ENCODE measurements at places on chromosomes 6 and 20. TPM values are rescaled to one million over a fixed set of nuclear protein-coding genes. Genes with fewer than 3 reads are reported as not detected.
A peak's percentile ranks its signal among the peaks of the same experiment; 100 is the strongest.

DNA sequence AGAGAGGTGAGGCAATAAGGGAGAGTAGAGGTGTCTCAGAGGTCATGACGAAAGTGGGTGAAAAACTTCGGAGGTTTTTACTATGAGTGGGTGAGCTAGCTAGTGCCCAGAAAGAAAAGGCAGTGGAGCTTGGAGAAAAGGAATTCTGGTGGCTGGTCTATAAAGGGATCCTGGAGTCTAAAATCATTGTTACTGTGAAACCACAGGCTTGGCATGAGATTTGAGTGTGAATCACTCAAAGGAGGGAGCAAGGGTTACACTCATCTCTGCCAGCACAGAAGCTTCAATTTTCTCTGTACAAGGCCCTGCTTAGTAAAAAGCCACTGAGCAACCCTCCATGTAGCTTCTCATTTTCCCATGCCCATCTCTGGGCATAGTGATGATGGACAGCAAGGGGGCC lies 47.5 kb downstream of the CD83 start:
- H3K4me3 ChIP-seq: no peak overlapping the region
- H3K27ac ChIP-seq: no peak overlapping the region
- H3K27me3 ChIP-seq: no peaks in the 10 kb centered on the region
- no peak for DNase-seq
- H3K4me1 ChIP-seq: no peaks in the 10 kb centered on the region

- H3K36me3 ChIP-seq: no peaks in the 10 kb centered on the region
- H3K4me3 ChIP-seq: 0 out of 2 replicates have a peak overlapping the region, but pooled peaks have one; percentile 3
- peak; percentile 84 for DNase-seq
- no peak overlapping the region for H3K27ac ChIP-seq
- no peaks in the 10 kb centered on the region for H3K27me3 ChIP-seq
Observed at GRCh38 chr6:87929843-87930288, 117.8 kb upstream of the SPACA1 start.

DNA sequence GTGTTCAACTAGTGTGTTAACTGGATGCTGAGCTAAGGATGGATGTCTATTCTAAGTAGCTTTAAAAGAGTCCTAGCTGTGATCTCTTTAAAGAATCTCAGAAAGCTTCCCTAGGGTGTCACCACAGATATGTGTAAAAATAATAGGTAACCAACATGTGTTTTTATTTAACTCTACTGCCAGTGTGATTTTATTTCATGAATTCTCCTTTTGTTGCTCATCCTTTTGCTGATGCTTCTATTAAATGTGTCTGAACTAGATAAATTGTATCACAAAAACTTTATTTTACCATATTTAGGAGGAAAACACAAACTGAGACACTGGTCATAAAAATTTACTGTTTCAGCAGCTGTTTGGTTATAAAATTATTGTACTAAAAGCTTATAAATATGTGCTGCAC lies 809.4 kb upstream of the CITED2 start:
- no peak overlapping the region for H3K4me3 ChIP-seq
- no peak for DNase-seq
- H3K27ac ChIP-seq: no peak overlapping the region

DNA sequence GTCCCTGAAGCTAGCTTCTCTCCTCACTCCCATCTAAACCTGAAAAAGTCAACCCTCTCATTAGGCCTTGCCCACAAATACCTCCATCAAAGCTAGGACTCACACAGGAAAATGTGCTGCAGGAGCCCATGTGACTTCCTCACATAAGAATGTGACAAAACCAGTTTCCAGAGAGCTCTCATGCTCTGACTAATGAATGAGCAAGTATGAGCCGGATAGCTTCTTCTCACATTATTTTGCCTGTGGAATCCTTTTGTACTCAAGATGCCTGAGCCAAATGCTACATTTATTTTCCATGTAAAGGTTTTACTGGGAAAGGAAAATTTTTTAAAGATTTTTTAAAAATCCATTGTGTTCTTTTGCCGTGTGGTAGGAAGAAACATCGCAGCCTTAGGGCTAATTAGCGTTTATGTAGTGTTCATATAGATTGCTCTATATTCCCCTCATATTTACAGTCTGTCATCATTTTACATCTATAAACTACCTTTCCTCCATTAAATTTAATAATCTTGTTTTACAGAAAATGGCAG lies 68.6 kb upstream of the CCN6 start:
- DNase-seq: peak; percentile 67
- H3K27ac ChIP-seq: peak overlapping the region; percentile 56
- H3K4me3 ChIP-seq: no peak overlapping the region
- H3K4me1 ChIP-seq: peaks cover 17% of the 10 kb centered on the region

- no peaks in the 10 kb centered on the region for H3K27me3 ChIP-seq
- H3K27ac ChIP-seq: no peak overlapping the region
- H3K36me3 ChIP-seq: no peaks in the 10 kb centered on the region
- no peak overlapping the region for H3K4me3 ChIP-seq
- H3K4me1 ChIP-seq: no peaks in the 10 kb centered on the region
Observed at GRCh38 chr6:153099636-153100035, 31.4 kb downstream of the RGS17 start.

DNA sequence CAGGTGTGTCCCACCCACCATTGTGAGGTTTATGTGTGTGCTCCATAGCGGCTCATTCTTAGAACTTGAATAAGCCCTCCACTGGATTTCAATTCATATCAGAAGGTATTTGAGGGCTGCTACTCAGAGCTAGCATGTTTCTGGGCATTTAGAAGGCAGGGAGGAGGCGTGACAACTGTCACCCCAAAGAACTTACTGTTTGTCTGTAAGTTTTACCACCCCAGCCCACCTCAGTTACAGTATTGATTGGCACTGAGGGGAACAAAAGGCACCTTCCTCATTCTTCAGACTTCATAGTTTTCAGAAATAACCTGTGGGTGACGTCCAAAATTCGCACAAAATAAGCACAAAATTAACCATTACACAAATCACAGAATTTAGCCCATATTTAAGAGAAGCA lies 81.7 kb downstream of the KHDC1L start:
- no peak overlapping the region for H3K27ac ChIP-seq
- H3K36me3 ChIP-seq: no peaks in the 10 kb centered on the region
- H3K4me3 ChIP-seq: no peak overlapping the region
- H3K4me1 ChIP-seq: no peaks in the 10 kb centered on the region

DNA sequence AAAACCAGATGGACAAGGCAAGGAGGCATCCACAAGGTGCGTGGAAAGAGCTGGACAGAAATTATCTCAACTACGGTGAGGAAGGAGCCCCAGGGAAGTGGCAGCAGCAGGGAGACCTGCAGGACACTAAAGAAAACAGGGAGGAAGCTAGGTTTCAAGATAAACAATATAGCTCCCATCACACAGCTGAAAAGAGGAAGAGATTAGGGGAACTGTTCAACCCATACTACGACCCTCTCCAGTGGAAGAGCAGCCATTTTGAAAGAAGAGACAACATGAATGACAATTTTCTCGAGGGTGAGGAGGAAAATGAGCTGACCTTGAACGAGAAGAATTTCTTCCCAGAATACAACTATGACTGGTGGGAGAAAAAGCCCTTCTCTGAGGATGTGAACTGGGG lies 26.8 kb downstream of the TRMT6 start:
- no peak overlapping the region for H3K27ac ChIP-seq
- H3K4me1 ChIP-seq: peaks cover 15% of the 10 kb centered on the region
- DNase-seq: no peak
- no peak overlapping the region for H3K4me3 ChIP-seq

DNA sequence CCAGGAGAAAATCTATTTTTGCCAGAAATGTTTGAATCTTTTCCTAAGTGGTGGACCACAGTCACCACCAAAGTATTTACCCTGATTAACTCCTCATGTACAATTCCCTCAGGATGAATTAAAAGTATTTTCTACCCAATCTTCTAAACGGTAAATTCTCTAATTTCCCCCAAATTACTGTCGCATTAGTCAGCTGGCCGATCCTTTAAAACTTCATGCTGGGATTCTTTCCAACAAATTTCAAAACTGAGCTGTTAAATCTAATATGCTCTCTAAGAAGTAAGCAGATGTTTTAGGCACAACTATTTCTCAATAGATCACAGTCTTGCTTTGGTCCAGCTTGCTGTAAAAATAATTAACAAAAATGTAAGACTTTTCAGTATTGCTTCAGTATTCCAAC lies 447.2 kb downstream of the FRK start:
- no peak overlapping the region for H3K4me3 ChIP-seq
- H3K4me1 ChIP-seq: peaks cover 8% of the 10 kb centered on the region
- DNase-seq: no peak
- no peaks in the 10 kb centered on the region for H3K36me3 ChIP-seq
- no peaks in the 10 kb centered on the region for H3K27me3 ChIP-seq

GRCh38 chr6:221531-222349 lies 70.5 kb upstream of the DUSP22 start:
- H3K4me1 ChIP-seq: peaks cover 11% of the 10 kb centered on the region
- peaks cover 6% of the 10 kb centered on the region for H3K27me3 ChIP-seq
- DNase-seq: no peak
- no peak overlapping the region for H3K4me3 ChIP-seq

GRCh38 chr20:4090756-4091489 lies 75.6 kb upstream of the RNF24 start:
- H3K27ac ChIP-seq: no peak overlapping the region
- no peaks in the 10 kb centered on the region for H3K36me3 ChIP-seq
- no peak for DNase-seq
- no peaks in the 10 kb centered on the region for H3K27me3 ChIP-seq
- peaks cover 11% of the 10 kb centered on the region for H3K4me1 ChIP-seq

DNA sequence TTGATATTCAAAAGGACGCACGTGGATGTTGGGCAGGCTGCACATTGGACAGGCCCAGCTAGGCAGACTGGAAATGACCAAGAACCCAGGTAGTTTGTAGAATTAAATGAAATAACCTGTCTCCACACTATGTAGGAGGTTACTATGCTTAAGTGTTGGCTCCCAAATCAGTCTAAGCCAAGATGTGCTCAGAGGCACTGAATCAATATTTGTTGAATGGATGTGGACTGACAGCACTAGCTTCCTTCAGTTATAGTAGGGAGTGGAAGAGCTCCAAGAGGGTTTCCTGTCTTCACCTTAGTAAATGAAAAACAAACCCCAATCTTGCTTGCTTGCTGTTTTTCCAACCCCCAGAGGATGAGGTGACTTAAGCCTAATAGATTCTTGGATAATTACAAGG lies 180.5 kb downstream of the JARID2 start:
- DNase-seq: no peak
- H3K4me3 ChIP-seq: no peak overlapping the region
- peaks cover 29% of the 10 kb centered on the region for H3K4me1 ChIP-seq
- no peaks in the 10 kb centered on the region for H3K36me3 ChIP-seq
- H3K27me3 ChIP-seq: no peaks in the 10 kb centered on the region

GRCh38 chr6:52213127-52213526 lies 27.0 kb downstream of the IL17A start:
- H3K36me3 ChIP-seq: no peaks in the 10 kb centered on the region
- no peak overlapping the region for H3K27ac ChIP-seq
- H3K4me1 ChIP-seq: no peaks in the 10 kb centered on the region
- DNase-seq: no peak
- H3K27me3 ChIP-seq: peaks cover 5% of the 10 kb centered on the region

GRCh38 chr20:49813305-49813974 lies 812 bp downstream of the SLC9A8 start:
- no peaks in the 10 kb centered on the region for H3K27me3 ChIP-seq
- H3K36me3 ChIP-seq: peaks cover 22% of the 10 kb centered on the region
- DNase-seq: no peak
- H3K4me1 ChIP-seq: peaks cover 11% of the 10 kb centered on the region
- peak overlapping the region; percentile 83 for H3K27ac ChIP-seq

DNA sequence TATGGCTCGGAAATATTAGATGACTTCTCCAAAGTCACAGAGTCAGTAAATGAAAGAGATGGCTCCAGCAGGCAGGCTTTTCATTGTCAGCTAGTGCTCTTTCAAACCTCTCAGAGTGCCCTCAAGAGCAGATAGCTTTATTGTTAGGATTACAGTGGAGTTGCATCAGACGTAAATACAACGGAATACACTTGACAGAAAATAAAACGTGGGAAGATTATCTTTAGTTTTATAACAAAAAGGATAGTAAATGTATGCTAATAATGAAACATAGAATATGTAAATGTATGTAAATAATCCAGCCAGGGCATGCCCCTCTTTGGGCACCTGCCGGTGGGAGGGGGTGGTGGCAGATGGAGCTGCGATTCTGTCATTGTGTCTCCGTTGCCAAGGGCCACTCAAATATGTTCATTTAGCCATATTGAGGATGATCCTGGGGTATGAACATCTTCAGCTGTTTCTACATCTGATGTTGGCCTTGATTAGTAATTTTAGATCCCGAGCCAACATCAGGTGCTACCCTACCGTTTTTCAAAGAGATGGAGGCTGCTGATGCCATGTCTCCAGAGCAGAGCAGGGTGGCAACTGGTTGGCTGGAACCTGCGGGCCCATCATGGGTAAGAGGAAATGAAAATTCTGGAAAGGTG lies 358.3 kb upstream of the SULF2 start:
- no peaks in the 10 kb centered on the region for H3K36me3 ChIP-seq
- H3K27me3 ChIP-seq: 0 out of 2 replicates have a peak, but pooled peaks cover 2% of the 10 kb centered on the region
- no peaks in the 10 kb centered on the region for H3K4me1 ChIP-seq
- DNase-seq: no peak
- H3K27ac ChIP-seq: no peak overlapping the region

Gene OLIG3
- total RNA-seq: not detected

Gene ZSCAN23
- 2.6 TPM for total RNA-seq
